ENCODE measurements at places on chromosomes 11 and 22.

GRCh38 chr11:73439002-73439843 lies 63.0 kb downstream of the RELT start:
- no peak for DNase-seq

DNA sequence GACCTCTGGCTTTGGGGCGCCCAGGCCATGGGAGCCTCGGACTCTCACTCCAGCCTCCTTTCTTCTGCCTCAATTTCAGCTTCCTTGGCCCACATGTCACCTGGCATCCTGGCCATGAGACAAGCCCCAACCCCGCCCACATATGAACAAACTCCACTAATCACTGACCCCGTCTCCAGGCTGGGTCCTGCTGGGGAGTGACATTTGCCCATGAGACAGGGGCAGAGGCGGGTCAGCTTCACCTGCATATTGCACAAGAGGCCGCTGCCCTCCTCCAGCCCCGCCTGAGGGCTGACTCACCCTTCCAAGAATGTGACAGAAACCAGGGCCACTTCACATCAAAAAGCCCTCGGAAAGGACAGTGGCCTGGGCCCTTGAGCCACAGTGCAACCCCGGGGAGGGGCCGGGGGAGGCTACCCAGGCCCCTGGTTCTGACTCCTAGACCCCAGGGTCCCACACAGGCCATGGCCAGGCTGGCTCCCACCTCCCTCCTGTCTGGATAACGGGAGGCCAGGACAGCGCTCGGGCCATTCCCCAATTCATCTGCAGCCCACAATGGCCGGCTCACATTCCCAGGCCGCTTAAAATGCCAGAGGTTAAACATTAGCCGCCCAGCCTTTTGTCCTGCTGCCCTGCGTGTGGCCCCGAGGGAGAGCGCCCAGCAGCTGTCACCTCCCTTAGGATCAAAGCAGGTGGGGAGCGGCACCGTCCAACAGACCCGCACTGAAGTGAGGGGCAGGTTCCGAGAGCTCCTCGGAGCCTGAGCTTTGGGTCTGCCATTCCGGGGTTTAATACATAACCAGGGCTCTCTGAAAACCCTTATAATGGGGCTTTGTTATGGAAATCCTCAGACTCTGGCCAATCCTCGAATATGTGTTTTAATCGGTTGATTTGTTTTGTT lies 42.3 kb downstream of the TRMU start:
- no peak for DNase-seq

DNA sequence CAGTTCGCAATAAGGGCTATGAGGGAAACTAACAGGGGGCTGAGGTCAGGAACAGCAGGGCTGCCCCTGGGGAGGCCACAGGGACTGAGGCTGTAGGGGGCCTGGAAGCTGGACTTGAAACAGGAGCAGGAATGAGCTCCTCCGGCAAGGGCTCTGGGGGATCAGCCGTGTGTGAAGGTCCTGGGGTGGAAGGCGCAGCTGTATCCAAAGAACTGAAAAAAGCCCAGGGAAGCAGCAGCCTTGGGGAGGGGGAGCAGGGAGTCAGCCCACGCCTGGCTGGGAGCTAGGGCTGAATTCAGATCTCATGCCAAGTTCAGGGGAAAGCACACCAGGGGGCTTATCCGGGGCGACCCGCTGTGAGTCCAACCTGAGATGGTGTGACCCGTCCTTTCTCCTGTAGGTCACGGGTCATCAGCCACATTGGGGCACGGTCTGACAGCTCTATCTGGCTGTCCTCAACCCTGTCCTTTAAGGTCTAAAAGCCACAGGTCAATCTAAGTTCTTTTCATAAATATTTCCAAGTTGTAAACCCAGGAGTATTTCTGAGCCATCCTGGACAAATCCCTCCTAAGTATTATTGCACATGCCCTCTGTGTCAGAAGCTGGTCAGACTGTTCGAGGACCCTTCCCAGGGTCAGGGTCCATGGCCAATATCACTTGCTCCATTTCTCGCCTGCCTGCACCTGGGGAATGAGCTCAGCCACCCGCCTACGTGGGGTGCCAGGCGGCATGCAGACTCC lies 18.0 kb downstream of the TP53AIP1 start:
- DNase-seq: no peak

DNA sequence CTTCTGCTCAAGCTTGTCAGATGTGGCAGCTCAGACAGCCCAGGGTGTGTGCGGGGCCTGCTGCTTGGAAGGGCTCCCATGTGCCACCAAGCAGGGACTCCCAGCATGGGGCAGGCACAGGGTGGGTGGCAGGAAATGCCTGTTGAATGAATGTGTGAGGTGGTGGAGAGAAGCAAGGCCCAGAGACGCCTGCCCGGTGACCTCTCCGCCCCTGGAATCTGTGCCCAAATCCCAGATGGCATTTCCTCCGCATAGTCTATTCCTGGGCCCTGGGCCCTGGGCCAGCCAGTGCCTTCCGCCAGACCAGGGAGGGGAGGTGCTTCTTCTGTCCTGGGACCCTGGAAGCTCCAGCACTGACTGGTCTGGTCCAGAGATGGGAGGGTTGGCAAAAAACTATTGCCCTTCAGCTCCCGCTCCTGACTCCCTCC lies 3.7 kb downstream of the CST6 start:
- DNase-seq: no peak

DNA sequence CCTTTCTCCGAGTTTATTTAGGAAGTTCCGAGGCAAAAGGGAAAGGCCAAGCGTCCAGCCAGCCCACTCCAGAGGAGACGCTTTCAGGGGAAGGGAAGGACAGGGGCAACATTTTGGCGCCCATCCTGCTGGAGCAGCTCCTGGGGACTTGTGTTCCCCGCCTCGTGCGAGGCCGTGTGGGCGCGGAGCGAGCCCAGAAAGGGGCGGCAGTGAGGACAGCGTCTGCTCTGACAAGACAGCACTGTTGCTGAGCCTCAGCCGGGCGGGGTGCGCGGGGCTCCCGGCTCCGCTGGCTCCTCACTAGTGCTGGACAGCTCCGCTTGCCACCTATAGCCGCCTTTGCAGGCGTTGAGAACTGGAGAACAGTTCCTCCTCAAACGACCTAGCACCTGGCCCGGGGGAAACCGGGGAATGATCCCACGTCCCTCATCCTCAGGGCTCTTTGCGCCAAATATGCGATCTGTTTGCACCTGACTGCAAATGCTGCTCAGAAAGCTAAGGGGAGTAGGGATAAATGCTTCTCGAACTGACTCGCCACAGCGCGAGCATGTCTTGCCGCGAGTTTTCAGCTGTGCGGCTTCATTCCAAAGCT lies 722 bp upstream of the GUCY1A2 start:
- DNase-seq: no peak

DNA sequence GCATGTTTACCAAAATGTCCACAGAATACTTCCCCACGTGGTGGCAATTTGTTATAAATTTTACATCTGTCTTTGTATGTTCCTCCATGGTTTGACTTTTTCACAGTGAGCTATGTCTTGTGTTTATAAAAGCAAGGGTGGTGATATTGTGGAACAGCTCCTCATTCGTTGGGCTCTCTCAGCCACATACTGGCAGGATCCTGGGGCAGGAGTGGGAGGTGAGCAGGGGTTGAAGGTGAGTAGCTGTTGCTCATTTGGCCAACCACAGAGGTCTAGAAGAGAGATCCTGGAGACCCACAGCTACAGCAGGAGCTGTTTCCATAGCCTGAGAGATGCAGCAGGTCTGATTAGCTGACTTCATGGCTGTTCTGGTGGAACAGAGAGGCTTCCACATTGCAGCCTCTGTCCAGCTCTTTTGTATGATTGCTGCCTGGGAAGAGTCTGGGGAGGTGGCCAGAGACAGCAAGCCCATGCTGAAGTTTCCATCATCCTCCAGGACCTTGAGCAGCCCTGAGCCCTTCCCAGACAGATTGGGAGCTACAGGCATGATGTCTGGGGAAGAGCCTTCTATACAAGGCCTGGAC lies 128.1 kb downstream of the LDLRAD3 start:
- DNase-seq: no peak

DNA sequence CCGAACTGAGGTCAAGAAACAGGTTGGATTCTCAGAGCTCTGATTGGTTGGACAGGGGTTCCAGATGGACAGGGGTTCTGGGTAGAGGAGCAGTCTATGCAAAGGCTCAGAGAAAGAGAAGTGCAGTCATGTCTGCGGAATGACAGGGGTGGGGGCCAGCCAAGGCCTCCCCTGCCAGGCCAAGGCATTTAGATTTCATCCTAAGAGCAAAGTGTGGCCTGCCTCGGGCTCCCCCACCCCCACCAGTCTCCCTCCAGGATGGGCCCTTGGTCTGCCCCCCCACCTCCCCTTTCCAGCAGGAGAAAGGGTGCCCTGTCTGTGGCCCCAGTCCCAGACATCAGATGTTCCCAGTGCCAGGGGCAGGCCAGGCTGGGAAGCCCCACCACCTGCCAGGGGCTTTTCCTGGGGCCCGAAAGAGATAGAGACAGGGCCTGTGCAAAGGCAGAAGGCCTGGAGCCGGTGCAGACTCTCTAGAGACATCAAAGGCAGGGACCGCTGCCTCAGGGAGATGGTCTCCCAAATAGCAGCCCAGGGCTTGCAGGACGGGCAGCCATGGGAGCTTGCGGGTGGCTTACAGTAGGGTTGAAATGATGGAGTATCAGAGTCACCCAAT lies 9.4 kb downstream of the SUSD2 start:
- DNase-seq: no peak

- no peak for DNase-seq
Measured at GRCh38 chr11:27722953-27723344, 22.7 kb upstream of the BDNF start.

DNA sequence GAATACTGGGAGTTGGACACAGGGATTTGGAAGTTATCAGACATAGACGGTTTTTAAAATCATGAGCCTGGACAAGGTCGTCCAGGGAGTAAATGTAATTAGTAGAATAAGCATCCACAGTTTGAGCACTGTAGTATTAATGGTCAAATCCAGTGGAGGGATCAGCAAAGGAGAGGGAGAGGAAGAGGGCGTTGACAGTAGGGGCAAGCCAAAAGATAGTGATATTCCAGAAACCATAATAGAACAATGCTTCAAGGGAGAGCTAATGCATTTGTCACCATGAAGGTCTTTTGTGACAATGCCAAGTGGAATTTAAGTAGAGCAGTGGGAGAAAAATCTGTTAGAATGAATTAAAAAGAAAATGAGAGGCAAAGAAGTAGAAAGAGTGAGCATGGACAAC lies 68.9 kb upstream of the SLC5A12 start:
- DNase-seq: no peak

DNA sequence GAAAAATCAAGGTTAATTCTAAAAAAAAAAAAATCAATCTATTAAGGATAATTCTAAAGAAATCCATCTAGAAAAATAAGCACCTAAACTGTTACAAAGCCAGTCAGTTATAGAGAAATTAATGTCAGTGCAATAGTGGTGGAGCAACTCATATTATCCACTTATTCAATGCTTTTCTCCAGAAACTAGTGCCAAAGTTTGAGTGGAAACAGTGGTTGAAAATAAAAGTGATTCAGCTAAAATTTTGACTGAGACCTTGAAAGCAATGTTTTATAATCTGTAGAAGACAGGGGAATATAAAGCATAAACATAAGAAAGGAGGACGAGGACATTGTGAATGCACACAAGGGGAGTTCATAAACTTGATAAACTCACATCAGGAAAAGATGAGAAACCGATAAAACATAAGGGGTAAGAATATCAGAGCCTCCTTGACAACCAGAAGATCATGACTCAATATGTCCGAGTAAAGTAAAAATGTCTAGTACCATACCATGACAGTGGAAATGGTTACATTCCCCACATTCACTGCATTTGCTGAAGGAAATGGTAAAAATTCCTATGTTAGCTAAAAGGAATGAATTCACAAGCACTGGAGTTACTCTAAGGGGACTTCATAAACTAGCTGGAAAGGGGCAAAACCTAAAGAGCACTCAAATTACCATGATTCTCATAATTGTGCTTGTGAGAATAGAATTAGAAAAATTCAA lies 58.7 kb upstream of the SLC5A12 start:
- DNase-seq: no peak

DNA sequence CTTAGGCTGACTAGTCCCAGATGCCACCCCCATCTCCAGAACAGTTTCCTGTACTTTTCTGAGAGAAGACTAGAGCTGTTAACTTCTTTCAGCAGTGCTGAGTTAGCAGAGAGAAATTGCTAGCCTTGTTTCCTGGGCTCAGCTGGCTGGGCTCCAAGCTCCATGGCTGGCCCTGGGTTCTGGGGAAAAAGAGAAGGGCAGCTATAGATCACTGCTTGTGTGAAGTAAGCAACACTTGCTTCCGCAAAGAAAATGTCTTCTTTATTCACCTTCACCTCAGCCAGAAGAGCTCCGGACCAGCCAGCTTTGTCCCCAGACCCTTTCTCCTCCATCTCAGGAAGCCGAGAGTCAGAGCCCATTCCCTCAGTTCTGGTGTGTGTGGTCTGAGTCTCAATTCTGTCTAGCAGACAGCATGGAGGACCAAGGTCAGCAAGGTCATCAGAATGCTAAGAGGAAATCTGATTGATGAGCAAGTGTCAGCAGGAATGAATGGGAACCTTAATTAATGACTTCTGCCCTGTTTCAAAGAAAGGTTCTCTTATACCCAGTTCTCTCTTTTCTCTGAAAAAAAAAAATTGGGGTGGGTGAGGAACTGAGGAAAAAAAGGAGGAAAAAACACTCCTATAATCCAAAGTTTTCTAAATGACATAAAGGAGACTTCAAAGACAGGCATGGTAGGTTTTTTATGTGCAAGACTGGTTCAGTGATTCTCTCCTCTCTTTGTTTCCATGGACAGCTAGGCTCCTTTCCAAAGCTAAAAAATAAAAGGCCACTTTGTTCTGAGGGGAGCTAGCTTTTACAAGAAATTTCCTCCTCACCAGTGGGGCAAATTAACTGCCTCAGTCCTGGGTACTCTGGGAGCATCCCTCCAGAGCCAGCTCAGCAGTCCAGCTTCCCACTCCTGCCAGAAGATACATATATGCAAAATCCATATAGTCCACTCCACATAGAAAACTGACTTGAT lies 63.6 kb upstream of the FAM181B start:
- no peak for DNase-seq

DNA sequence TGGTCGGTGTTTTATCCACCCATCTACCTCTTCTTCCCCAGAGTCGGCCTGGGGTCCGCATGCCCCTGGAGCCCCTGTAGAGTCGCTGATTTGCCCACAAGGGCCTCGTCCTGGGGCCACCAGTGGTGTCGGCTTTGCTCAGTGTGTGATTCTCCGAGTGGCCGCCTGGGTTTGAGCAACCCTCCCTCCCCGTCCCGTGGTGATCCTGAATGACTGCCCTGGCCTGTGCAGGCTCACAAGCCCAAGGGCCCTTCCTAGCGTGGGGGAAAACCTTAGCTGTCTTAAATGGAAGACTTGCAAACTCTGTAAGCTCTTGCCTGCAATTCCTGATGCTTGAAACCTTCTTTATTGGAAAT lies 128.3 kb downstream of the OSBP2 start:
- no peak for DNase-seq

DNA sequence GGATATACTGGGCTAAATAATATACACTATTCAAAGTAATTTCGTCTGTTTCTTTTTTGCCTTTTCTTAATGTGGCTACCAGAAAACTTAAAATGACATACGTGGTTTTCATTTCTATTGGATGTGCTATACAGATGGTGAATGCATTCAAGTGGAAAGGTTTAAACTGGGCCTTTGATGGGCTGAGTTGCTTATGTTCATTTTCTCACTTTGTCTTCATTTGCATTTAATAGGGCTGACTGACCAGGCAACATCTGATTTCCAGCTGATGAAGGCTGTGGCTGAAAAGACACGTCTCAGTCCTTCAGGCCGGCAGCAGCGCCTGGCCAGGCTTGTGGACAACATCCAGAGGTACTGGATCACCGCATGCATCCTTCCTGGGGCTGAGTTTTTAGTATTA lies 27.9 kb downstream of the PIWIL4 start:
- no peak for DNase-seq

GRCh38 chr11:624705-625635 lies at the start of gene CDHR5:
CDHR5 (minus strand) TSS chr11:624955; CDS start chr11:624902, 53 bp downstream.
- DNase-seq: no peak

Data from CD4-positive, alpha-beta T cell treated with Interleukin-15 for 4 hours (primary cell).